Sigmoid colon (tissue), 7 donors: ENCODE measurements at places on chromosomes 16 and 17. TPM values are rescaled to one million over a fixed set of nuclear protein-coding genes. Genes with fewer than 3 reads are reported as not detected.

Gene XPO6
- 85.5 TPM for total RNA-seq

Gene EFNB3
- total RNA-seq, result 0.71 TPM

GRCh38 chr16:23110257-23110899 lies 38.9 kb downstream of the USP31 start:
- no peak overlapping the region for H3K4me3 ChIP-seq
- H3K4me1 ChIP-seq, result peaks cover 9% of the 10 kb centered on the region
- no peaks in the 10 kb centered on the region for H3K27me3 ChIP-seq
- H3K36me3 ChIP-seq, result no peaks in the 10 kb centered on the region
- H3K27ac ChIP-seq, result no peak overlapping the region
- no peak for DNase-seq

GRCh38 chr16:3934491-3935181 lies 54.1 kb upstream of the CREBBP start:
- H3K27ac ChIP-seq, result no peak overlapping the region
- no peak overlapping the region for H3K4me3 ChIP-seq
- H3K36me3 ChIP-seq, result no peaks in the 10 kb centered on the region

- no peak overlapping the region for H3K4me3 ChIP-seq
- peak overlapping the region; percentile 90 for H3K27ac ChIP-seq
- peaks cover 90% of the 10 kb centered on the region for H3K4me1 ChIP-seq
- peaks cover 14% of the 10 kb centered on the region for H3K36me3 ChIP-seq
- no peaks in the 10 kb centered on the region for H3K27me3 ChIP-seq
- no peak for DNase-seq
Observed at GRCh38 chr17:77480199-77480508, 339.4 kb downstream of the SEC14L1 start.

DNA sequence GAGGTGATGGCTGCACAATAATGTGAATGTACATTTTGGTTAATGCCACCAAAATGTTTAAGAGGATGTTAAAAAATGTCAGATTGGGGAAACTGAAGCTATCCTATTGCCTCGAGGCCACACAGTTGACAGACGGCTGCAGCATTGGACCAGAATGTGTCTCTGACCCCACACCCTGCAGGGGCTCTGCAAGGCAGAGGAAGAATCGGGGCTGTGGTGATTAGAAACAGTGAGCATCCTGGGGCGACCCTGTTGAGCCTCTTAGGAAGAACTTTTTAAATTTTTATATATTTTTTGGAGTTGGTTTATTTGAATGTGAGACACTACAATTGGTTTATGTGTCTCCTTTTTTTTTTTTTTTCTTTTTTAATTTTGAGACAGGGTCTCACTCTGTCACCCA lies 15.0 kb upstream of the ADORA2B start:
- DNase-seq, result peak; percentile 37
- no peaks in the 10 kb centered on the region for H3K27me3 ChIP-seq

GRCh38 chr16:79752396-79752795 lies 151.9 kb upstream of the MAF start:
- H3K27me3 ChIP-seq, result no peaks in the 10 kb centered on the region
- H3K27ac ChIP-seq, result peak overlapping the region; percentile 14
- H3K4me1 ChIP-seq, result no peaks in the 10 kb centered on the region
- DNase-seq, result no peak

DNA sequence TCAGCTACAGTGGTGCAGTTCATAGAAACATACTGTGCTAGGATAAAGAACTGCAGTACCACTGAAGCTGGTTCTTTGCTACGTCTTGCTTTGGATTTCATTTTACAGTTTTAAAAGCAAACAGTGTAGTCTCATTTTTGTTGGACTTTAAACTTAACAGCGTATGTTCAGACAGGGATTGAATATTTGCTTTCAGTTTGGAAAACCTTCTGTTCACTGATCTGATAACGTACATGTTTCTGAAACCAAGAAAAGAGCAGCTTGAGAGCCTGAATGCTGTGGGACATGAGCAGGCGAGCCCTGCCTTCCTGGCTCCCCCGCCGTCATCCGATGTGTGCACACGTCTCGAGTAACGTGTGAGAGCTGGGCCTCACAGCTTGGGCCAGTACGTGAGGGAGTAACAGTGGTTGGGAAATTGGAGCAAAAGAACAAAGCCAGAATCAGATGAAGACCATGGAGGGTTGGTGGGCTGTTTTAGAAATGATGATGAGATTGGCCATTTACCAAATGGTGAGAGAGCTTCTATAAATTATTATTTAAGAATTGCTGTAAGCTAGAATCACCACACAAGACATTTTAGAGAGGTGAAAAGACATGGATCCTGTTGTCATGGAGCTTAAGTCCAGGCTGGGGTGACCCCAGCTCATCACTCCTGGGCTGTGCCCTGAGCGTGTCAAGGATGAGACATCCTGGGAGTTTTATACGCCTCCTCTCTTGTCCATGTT lies 20.8 kb upstream of the CLEC18C start:
- H3K4me1 ChIP-seq, result no peaks in the 10 kb centered on the region
- DNase-seq, result no peak
- H3K4me3 ChIP-seq, result no peak overlapping the region

GRCh38 chr16:87086156-87086555 lies 231.0 kb downstream of the C16orf95 start:
- H3K27me3 ChIP-seq, result no peaks in the 10 kb centered on the region
- H3K4me3 ChIP-seq, result no peak overlapping the region
- no peak for DNase-seq
- no peaks in the 10 kb centered on the region for H3K36me3 ChIP-seq

DNA sequence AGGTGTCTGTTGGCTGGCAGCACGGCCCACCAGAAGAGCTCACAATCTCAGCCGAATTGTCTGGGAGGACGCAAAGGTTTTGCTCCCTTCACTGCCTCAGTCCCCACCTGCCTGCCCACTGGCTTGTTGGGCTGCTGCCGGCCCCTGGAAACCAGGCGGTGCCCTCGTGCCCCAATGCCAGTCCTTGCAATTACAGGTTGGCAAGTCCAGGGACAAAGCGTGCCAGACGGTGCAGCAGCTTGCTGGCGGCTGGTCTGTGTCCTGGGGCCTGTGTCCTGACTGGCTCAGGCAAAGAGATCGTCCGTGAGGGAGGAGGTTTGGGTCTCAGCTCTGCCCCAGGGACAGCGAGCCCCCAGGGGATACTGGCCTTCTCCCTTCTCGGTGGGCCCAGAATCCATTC lies 24.6 kb upstream of the SPNS2 start:
- no peak overlapping the region for H3K4me3 ChIP-seq
- DNase-seq, result no peak
- H3K27me3 ChIP-seq, result no peaks in the 10 kb centered on the region
- no peak overlapping the region for H3K27ac ChIP-seq

- no peaks in the 10 kb centered on the region for H3K4me1 ChIP-seq
- H3K27ac ChIP-seq, result no peak overlapping the region
- H3K27me3 ChIP-seq, result no peaks in the 10 kb centered on the region
Observed at GRCh38 chr17:42937712-42938596, 26.3 kb downstream of the AARSD1 start.

Gene MYH3
- 1.1 TPM for total RNA-seq

DNA sequence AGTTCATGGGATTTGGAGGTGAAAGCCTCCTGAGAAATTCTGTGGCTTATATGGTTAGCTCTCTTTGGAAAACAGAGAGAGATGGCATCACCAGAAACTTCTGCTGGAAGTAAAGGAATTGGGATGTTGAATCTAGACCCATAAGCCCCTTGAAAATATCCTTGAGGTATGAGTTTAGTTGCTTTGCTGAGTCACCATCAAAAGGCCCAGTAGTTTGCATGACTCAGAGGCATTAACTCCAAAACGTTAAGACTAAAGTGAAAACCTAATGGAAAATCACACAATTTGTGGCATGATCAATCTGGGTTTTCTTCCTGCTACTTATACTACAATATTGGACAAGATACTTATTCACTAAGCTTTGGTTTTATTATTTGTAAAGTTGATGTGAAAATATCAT lies 349.2 kb upstream of the SALL1 start:
- H3K4me3 ChIP-seq, result no peak overlapping the region
- no peak overlapping the region for H3K27ac ChIP-seq
- H3K36me3 ChIP-seq, result no peaks in the 10 kb centered on the region
- DNase-seq, result no peak

Gene CA5A
- total RNA-seq, result not detected

GRCh38 chr17:67747681-67748235 lies 30.0 kb downstream of the NOL11 start:
- no peaks in the 10 kb centered on the region for H3K27me3 ChIP-seq
- H3K4me1 ChIP-seq, result no peaks in the 10 kb centered on the region
- peaks cover 85% of the 10 kb centered on the region for H3K36me3 ChIP-seq
- H3K4me3 ChIP-seq, result no peak overlapping the region
- DNase-seq, result no peak

- H3K27ac ChIP-seq, result no peak overlapping the region
- DNase-seq, result peak; percentile 18
- peaks cover 60% of the 10 kb centered on the region for H3K36me3 ChIP-seq
- no peak overlapping the region for H3K4me3 ChIP-seq
Observed at GRCh38 chr17:78105101-78105500, 23.5 kb downstream of the TMC6 start.

DNA sequence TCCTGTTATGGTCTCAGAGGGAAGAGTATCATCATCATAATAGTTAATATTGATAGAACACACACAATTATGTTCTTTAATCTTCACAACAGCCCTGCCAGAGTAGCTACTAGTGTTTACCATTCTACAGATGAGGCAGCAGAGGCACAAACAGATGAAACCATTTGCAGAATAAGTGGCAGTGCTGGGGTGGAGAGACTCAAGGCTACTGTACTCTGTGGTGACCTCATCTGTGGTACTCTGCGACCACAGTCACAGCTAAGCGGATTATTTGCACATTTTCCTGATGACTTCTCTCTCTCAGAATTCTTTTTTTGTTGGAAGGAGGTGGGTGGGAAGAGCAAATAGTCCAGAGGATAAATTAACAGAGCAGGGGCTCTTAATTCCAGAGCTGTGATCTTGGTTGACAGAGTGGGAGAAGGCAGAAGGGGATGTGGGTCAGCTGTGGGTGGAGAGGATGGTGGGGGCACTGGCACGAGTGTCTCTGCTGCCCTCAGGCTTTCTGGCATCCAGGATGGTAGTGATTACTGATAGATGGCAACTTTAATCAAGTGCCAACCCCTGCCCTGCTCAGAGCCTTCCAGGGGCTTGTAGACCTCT lies 41.8 kb downstream of the MRM1 start:
- peaks cover 16% of the 10 kb centered on the region for H3K4me1 ChIP-seq
- no peak overlapping the region for H3K4me3 ChIP-seq
- no peak overlapping the region for H3K27ac ChIP-seq
- H3K36me3 ChIP-seq, result no peaks in the 10 kb centered on the region
- H3K27me3 ChIP-seq, result peaks cover 64% of the 10 kb centered on the region
- no peak for DNase-seq

GRCh38 chr16:81625544-81626153 lies 153.4 kb upstream of the PLCG2 start:
- H3K4me3 ChIP-seq, result no peak overlapping the region
- H3K27ac ChIP-seq, result peak overlapping the region; percentile 64
- no peaks in the 10 kb centered on the region for H3K36me3 ChIP-seq
- H3K4me1 ChIP-seq, result peaks cover 32% of the 10 kb centered on the region

Gene C17orf78
- not detected for total RNA-seq

Gene CCDC47
- total RNA-seq, result 39.9 TPM

DNA sequence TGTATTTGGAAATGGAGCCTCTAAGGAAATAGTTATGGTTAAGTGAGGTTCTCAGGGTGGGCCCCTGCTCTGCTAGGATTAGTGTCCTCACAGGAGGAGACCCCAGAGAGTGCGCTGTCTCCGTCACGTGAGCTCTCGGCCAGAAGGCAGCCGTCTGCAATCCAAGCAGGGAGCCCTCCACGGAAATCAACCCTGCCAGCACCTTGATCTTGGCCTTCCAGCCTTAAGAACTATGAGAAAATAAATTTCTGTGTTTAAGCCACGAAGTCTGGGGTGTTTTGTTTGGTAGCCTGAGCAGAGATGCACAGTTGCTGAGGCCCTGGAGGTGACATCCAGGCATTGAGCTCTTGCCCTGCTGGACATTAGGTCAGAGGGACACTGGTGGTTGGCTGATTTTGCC lies 32.4 kb upstream of the GSE1 start:
- peak overlapping the region; percentile 72 for H3K27ac ChIP-seq
- H3K36me3 ChIP-seq, result no peaks in the 10 kb centered on the region
- peaks cover 95% of the 10 kb centered on the region for H3K4me1 ChIP-seq

Gene NRN1L
- total RNA-seq, result not detected

DNA sequence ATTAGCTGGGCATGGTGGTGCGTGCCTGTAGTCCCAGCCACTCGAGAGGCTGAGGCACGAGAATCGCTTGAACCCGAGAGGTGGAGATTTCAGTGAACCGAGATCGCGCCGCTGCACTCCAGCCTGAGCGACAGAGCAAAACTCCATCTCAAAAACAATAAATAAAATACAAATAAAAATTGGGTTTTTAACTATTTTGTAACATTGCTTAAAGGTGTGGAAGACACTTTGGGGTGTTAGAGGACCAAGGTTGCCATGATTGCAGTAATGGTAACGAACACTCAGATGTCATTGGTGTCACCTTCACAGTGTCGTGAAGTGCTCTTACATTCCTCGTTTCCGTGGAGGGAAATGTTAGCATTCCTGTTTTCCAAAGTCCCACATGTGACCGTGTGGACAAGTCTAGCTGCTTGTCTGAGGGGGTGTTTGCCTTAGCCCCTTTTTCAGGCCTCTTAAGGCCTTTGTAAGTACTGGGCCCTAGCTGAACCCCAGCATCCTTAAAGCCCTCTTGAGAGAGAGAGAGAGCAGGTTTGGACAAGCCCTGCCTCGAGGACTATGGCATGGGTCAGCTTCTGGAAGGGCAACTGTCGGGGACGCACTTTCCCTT lies 8.6 kb downstream of the C16orf96 start:
- H3K27me3 ChIP-seq, result no peaks in the 10 kb centered on the region
- DNase-seq, result no peak
- no peak overlapping the region for H3K4me3 ChIP-seq
- no peaks in the 10 kb centered on the region for H3K4me1 ChIP-seq
- no peak overlapping the region for H3K27ac ChIP-seq

DNA sequence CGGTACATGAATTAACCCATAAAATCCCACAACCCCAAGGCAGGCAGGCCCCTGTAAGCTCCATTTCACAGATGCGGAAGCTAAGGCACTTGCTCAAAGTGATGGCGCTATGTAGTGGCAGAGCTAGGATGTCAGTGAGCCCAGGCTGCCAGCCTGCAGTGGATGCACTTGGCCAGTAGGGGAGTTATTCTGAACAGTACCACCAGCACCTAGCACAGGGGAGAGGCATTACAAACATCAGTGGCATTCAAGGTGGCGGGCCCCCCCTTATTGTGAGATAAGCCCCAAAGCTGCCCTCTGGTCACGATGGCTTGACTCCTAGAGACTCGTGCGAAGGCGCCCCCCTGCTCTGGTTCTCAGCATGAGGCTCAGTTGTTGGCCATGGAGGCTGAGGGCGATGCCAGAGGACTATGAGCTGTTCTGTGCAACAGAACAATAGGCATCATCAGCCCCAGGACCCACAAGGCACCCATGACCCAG lies 33.8 kb downstream of the GTF3C1 start:
- no peak overlapping the region for H3K4me3 ChIP-seq
- peaks cover 5% of the 10 kb centered on the region for H3K4me1 ChIP-seq
- H3K27ac ChIP-seq, result no peak overlapping the region
- DNase-seq, result no peak
- no peaks in the 10 kb centered on the region for H3K36me3 ChIP-seq
- no peaks in the 10 kb centered on the region for H3K27me3 ChIP-seq

DNA sequence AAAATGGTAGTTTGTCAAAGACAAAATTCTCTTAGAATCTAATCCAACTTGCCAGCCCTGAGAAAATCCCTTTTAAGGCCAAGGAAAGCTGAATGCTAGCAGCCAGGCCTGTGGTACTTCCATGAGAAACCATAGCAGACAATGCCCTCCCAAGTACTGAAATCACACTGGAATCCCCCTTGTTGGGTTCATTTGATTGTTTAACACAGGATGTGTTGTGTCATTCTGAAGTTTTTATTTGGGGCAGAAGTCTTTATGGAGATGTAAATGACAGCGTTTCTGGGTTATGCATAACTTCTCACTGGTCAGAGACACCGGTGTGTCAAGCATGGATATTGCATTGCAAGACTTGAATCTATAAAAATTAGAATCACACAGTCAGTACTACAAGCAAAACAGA lies 6.0 kb upstream of the ARL2BP start:
- H3K4me1 ChIP-seq, result no peaks in the 10 kb centered on the region
- no peaks in the 10 kb centered on the region for H3K27me3 ChIP-seq
- no peak overlapping the region for H3K4me3 ChIP-seq
- DNase-seq, result no peak
- no peak overlapping the region for H3K27ac ChIP-seq
